ENCODE measurements at places on chromosomes 16 and 17.

- DNase-seq: no peak
These were observed 17.7 kb downstream of the EFCAB5 start for GRCh38 chr17:29958947-29959657.

DNA sequence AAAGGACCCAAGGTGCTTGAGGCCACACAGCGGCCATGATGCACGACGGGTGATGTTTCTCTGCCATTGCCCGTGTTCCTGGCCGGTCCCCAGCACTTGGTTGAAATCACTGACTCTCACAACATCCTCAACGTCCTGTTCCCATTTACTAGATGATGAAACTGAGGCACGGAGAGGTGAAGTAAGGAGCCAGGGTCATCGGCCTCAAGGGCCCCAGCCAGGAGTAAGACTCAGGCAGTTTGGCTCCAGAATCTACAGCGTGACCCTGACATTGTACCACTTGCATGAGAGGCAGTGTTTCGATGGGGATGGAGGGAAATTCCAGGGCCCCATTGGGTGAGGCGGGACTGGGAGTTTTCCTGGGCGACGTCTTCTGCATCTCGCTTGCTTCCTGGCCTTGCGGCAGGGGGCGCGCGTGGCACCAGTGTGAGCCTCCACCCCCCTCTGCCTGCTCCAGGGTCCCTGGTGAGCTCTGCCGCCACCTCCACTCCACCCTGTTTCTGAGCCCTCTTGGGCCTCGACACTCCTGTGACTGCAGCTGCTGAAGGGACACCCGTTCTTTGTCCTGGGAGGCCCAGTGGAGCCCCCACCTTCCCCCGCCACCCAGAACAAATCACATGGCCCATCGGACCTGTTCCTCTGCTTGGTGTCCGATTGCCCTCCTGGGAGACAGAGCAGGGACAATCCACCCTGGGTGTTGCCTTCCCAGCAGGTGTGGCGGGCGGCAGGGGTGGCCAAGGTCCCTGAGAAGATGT lies 133.0 kb upstream of the GSE1 start:
- DNase-seq: no peak

DNA sequence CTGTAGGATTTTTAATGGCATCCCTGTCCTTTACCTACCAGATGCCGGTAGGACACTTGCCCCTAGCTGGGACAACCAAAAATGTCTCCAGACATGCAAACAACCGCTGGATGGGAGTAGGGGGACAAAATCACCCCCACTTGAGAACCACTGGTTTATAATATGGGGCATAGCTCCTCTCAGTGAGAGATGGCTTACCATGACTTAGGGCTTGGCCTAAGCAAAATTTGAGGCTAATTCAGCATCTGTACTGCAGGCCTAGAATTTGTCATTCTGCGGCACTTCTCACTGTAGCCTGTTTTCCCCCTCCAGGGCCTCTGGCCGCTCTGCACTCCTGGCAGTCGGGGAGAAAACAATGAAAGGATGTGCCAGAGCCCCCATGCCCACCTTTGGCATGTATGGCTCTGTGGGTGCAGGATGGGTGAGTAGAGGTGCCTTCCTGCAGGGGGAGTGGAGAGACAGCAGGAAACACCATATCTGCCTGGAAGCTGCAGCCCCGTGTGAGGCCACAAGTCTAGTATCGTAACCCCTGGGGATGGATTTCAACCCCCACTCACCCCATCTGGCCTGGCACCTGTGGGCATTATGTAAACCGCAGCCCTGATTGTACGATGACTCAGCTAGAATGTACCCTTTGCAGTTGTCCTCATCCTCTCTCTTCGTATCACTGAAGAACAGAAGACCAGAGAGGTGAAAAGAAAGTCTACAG lies 268.1 kb downstream of the SOX9 start:
- no peak for DNase-seq

DNA sequence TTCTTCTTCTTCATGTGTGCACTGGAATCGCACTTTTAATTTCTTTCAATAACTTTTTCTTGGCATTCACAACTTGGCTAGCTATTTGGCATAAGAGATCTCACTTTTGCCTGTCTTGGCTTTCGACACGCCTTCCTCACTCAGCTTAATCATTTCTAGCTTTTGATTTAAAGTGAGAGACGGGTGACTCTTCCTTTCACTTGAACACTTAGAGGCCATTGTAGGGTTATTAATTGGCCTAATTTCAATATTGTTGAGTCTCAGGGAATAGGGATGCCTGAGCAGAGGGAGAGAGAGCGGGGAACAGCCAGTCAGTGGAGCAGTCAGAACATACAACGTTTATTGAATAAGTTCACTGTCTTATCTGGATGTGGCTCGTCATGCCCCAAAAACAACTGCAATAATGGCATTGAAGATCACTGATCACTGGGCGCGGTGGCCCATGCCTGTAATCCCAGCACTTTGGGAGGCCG lies 200.3 kb downstream of the SEC14L1 start:
- DNase-seq: no peak

GRCh38 chr17:80880648-80880985 lies 111.0 kb upstream of the CHMP6 start:
- no peak for DNase-seq

- DNase-seq: no peak
These were observed 65.8 kb downstream of the WSCD1 start for GRCh38 chr17:6135996-6136395.

DNA sequence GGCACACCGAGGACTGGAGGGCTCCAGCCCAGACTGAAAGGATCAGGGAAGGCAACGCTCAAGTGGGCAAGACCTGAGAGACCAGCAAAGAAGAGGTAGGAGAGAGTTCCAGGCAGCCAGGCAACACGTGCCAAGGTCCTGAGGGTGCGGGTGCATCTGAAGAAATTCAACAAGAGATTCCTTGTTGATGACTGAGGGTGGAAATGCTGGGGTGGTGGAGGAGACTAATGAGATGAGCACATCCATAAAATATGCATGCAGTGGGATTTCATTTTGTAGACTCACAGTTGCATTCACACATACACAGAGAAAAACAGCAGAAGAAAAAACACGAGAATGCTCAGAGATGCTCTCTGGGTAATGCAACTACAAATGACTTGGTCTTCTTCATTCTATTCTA lies 154.8 kb upstream of the FOXF1 start:
- peak; percentile 69 for DNase-seq

- peak; percentile 85 for DNase-seq
These were observed 109.5 kb downstream of the YPEL2 start for GRCh38 chr17:59440757-59441463.

- DNase-seq: no peak
These were observed 36.4 kb upstream of the CD300E start for GRCh38 chr17:74659889-74660288.

DNA sequence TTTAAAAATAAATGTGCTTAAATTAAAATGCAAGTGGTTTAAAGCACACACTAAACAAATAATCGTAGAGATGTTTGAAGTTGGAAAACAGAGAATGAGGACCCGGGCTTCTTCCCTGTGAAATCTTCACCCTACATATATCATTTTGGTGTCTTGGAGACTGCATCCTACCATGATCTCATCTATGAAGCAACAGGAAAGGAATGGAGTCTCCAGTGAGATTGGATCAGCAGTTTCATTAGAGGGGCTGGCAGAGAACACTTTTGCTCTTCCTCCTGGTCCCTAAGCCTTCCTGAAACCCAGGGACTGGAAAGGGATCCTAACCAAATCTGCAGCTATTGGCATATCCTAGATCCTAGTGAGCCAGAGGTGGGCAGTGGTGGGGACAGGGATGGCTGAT lies 85.0 kb downstream of the GRIN2A start:
- DNase-seq: no peak

GRCh38 chr17:4579678-4580077 lies 4.7 kb upstream of the SMTNL2 start:
- no peak for DNase-seq

Measured in fibroblast of the conjunctiva (primary cell).